ENCODE measurements at places on chromosomes 16 and 17.

- DNase-seq, result no peak
Measured at GRCh38 chr17:78358538-78359320, 1.1 kb downstream of the SOCS3 start.

DNA sequence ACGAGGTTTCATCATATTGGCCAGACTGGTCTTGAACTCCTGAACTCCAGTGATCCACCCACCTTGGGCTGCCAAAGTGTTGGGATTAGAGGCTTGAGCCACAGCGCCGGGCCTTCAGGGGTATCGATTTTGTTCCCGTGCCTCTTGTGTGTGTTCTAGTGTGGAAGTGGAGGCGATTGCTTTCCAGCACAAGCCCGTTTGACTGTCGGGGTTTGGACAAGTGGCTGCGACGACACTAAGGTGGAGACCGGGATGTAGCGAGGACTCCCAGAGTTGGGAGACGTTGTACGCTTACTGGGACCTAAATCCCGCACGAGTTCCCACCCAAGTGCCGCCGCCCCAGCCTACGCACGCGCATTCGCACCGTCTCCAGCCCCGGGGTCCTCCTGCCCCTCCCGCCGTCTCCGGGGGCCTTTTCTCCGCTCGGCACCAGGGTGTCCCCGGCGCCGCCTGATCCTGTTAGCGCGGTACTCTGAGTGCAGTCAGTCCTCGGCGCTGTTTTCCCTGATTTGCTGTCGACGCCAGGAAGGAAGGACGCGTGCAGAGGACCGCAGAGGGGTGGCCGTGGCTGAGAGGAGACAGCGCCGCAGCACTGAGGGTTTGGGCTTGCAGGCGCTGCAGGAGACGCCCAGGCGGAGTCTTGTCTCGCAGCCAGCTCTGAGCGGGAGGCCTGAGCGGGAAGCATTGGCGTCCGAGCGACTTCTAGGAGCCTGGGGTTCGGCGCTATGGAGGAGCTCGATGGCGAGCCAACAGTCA, at the start of gene NUP85:
NUP85 (plus strand) TSS at position 643 of the 756 bp plus-strand sequence; CDS start at position 726, 83 bp downstream.
- DNase-seq, result peak; percentile 76

- DNase-seq, result no peak
Measured at GRCh38 chr17:58572846-58573245, 58.4 kb upstream of the MTMR4 start.

DNA sequence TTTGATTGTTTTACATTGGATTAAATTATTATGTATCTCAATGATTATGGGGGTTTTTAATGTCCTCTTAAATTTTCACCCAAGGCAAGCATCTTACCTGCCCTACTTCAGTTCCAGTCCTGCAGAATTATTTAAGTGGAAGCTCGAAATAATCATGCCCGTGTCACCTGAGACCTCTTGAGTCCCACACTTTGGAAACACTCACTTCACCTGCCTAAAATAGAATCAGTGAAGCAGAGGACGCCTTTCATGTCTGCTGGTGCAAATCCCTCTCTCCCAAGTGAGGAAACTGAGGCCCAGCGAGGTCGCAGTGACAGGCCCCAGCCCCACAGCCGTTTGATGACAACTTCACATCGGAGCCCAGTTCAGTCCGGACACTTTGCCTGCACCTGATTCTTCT, 284.6 kb downstream of the C16orf95 start:
- no peak for DNase-seq
